BE2C (cell line): ENCODE measurements at places on chromosomes 3 and 15.
A peak's percentile ranks its signal among the peaks of the same experiment; 100 is the strongest.

DNA sequence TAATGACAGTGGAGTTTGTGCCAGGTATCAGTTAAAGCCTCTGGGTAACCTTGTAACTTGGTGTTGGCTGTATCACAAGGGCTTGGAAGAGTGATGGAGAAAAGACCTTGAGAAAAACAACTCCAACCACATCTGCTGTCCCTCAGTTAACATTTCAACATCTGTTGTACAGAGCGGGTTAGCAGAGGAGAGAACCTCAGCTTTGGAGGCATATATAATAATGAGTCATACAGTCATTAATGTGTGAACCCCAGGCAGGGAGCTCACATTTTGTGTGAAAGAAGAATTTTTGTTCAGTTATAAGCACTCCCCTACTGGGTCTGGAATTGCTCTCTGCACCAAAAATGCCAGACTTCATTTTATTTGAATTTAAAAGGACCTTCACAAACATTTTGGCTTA is 439.5 kb downstream of the PDCD6IP start:
- DNase-seq, result no peak

DNA sequence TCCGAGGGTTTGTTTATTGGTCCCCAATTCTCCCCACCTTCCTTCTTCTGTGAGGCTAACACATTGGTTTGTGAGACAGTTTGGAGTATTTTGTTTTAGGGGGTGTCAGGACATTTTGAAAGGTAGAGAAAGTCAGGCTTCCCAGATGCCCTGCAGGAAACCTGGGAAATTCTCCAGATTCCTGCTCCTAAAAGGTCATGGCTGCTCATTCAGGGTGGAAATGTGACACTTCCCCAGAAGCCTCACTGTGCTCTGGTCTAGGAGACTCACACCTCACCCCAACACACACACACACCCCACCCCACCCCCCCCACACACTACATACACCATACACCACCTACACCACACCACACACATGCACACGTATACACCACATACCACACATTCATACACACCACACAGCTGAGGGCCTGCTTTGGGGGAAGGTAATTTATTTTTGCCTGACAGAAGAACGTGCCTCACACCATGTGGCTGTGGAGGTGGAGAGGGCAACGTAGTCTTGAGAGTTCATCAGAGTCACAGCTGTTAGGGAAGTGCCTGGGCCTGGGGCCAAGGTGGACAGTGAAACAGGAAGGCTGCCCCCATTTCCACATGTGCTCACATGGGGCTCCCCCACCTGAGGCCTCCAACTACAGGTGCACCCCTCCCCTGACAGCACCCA is 40.4 kb upstream of the LIMD1 start:
- no peak for DNase-seq

GRCh38 chr3:124854009-124854408 is 33.2 kb downstream of the ITGB5 start:
- DNase-seq, result no peak

GRCh38 chr3:151044706-151045105 is 40.8 kb upstream of the MED12L start:
- DNase-seq, result no peak

- DNase-seq, result no peak
Measured at GRCh38 chr3:49134471-49135265, 1.8 kb upstream of the LAMB2 start.

GRCh38 chr3:89845053-89845452 is 737.6 kb downstream of the EPHA3 start:
- no peak for DNase-seq

DNA sequence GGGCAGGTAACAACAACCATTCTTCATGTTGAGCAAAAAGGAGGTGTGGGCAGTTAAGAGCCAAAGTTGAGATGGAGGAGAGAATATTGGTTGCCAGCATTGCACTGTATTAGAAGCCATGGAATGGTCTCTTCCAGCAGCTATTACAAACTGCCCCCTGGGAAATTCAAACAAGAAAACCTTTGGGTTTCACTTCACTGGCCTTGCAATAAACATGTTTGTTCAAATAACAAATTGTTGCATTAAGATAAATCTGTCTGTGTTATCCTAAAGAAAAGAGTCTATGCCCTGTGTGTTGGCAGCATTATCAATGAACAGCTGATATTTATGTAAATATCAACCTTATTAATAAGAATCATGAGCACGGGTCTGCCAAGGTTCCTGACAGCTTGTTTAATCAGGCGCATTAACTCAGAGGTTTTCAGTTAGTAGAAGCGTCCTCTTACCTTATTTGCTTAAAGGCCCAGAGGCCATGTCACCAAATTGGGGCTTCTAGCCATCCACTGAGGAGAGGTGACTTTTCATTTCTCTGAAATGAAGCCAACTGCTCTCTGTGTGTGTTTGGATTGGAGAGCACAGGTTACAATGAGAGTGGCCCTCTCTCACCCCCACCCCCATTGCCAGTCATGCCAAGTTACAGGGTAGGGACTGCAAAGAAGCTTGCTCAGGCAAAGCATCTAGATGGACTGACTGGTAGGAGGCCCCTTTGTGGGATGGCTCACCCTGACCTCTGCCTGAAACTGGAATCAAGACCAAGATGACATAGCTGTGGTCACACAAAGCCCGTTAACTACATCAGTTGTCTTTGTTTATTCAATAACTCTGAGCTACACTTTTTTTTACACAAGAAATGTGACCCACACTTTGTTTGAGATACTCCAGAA is 10.5 kb downstream of the FILIP1L start:
- DNase-seq, result no peak

DNA sequence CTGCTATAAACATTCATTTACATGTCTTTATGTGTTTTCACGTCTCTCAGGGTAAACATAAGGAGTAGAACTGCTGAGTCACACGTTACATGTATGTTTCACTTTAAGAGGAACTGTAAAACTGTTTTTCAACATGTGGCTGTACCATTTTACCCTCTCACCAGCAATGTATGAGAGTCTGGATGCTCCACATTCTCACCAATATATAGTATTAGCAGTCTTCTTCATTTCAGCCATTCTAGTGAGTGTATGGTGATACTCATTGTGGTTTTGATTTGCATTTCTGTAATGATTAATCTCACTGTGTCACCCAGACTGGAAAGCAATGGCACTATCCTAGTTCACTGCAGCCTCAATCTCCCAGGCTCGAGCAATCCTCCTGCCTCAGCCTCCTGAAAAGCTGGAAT is 37.1 kb downstream of the PHC3 start:
- DNase-seq, result no peak

GRCh38 chr15:63276342-63277037 is 915 bp upstream of the APH1B start:
- DNase-seq, result no peak

GRCh38 chr3:19662486-19662885 is 271.5 kb downstream of the EFHB start:
- no peak for DNase-seq

DNA sequence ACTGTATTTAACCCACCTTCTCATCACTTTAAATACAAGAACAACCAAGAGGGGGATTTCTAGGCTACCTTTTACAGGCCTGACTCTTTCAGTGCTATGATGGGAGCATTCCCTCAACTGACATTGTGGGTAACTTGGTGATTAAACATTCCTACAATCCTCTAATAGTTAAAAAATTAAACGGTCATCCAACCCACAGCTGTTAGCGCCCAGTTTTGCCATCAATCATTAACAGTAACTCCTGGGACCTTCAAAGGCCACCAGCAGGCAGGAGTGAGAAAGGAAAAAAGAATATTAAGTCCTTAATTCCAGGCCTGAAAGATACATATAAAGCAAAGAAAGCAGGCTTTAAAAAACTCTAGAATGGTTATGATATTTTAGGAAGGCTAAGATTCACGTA is 512.1 kb downstream of the MAGI1 start:
- no peak for DNase-seq

DNA sequence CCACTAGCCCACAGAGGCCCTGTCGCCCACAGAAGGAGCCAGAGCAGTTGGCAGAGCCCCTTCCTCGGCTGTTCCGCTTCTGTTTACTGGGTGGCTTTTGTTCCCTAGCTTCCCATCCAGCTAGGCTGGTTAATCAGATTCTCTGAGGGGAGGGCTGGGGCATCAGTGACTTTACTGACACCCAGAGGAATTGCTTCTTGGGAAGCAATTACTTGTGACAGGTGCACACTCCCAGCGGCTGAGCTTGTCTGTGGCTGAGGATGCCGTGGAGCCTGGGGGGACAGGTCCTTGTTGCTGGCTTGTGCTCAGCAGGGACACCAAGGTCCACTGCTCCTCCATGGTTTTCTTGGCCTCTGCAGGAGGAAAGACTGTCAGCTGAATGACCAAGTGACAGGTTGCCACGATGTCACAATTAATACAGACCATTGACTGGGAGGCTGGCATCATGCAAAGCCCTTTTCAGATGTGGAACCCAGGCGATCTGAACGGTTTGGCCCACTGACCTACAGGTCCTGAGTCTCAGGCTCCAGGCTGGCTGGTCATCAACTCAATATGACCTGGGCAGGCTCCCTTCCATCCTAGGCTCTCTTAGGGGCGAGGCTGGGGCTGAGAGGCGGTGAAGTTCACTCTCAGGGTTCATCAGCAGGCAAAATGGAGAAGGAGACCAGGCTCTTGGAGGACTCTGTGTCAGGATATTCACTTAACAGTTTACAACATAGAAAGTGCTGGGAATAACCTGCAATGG is 31.8 kb upstream of the SFMBT1 start:
- no peak for DNase-seq

DNA sequence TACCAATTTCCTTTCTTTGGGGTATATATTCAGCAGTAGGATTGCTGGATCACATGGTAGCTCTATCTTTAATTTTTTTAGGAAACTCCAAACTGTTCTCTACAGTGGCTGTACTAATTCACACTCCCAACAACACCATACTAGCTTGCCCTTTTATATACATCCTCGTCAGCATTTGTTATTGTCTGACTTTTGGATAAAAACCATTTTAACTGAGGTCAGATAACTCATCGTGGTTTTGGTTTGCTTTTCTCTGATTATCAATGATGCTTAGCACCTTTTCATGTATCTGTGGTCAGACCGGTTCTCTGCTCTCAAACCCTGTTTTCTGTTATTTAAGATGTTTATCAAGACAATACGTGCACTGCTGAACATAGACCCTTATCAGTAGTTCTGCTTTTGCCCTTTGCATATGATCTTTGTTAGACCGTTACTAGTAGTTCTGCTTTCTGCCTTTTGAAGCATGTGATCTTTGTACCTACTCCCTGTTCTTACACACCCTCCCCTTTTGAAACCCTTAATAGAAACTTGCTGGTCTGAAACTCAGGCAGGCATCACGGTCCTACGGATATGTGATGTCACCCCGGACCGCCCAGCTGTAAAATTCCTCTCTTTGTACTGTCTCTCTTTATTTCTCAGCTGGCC is 474.3 kb downstream of the RSL24D1 start:
- no peak for DNase-seq

DNA sequence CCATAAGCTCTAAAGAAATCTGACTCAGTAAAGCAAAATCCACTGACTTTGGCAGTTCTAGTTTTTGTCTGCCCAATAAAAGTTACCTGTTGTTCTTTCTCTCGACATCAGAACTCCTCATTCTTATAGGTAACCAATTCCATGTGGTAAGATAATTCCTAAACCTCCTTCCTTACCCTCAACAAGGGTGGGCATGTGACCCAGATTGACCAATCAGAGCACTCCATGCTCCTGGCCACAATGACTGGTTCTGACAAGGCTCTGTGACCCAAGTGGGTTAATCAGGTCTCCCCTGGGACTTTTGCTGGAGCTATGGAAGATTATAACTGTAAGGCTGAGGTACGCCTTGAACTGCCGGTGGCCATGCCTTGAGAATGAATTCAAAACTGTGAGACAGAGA is 31.7 kb downstream of the LINS1 start:
- DNase-seq, result no peak

GRCh38 chr3:71503525-71504249 is 79.8 kb downstream of the FOXP1 start:
- no peak for DNase-seq

DNA sequence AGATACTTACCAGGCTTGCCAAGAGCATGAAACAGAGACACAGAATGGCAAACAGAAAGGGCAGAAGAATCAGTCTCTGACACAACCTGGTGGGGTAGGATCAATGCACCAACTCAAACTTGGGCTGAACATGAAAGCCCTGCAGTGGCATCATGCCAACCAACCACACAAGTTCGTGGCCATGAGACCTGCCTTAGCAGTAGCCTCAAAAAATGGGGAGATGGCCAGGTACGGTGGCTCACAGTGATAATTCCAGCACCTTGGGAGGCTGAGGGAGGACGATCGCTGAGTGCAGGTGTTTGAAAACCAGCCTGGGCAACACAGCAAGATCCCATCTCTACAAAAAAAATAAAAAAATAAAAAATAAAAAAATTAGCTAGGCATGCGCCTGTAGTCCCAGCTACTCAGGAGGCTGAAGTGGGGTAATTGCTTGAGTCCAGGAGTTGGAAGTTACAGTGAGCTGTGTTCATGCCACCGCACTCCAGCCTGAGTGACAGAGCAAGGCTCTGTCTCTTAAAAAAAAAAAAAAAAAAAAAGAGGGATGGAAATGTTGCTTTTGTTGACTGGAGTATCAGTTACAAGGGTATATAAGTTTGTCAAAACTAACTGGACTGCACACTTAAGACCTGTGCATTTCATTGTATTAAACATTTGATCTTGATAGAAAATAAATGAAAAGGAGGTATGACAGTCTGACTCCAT is 93.4 kb downstream of the XXYLT1 start:
- no peak for DNase-seq

DNA sequence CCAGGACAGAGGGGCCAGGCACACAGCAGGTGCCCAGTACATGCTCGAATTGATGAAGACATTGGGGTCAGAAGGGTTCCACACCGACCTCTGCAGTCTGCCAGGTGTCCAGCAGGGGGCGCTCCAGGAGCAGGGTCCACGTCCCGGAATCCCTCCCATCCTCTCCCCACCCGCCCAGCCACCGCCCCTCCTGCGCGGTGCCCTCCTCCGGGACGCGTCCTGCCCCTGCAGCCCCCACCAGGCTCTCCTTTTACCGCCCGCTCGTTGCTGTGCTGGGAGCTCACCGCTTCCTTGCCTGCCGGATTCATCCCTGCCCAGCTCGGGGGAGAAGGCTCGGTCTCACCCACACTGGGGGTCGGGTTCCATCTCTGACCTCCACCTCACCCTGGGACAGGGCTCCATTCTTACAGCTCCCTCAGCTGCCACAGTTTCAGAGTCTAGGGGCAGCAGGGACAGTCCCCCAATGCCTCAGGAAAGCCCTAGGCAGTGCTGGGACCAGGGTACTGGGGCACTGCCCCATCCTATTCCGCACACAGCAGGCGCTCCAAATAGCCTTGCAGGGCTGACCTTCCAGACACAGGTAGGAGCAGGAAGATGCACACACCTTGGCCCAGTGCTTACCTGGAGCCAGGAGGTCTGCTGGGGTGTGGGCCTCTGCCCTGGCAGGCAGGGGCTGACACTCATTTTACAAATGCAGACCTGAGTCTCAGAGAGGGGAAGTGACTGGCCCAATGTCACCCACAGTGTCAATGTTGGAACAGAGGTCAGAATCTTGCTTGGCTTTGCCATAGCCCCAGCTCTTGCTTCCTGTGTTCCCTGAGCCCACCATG is 31.0 kb downstream of the GRIP2 start:
- DNase-seq, result peak; percentile 71

GRCh38 chr3:13700889-13701288 is 152.0 kb downstream of the FBLN2 start:
- DNase-seq, result no peak
